ENCODE measurements at places on chromosomes 3 and 15. TPM values are rescaled to one million over a fixed set of nuclear protein-coding genes. Genes with fewer than 3 reads are reported as not detected.

GRCh38 chr3:42667523-42668412 lies 14.3 kb downstream of the ZBTB47 start:
- H3K4me3 ChIP-seq, result no peak overlapping the region
- DNase-seq, result no peak
- no peaks in the 10 kb centered on the region for H3K4me1 ChIP-seq
- no peaks in the 10 kb centered on the region for H3K27me3 ChIP-seq

- DNase-seq, result no peak
- H3K36me3 ChIP-seq, result no peaks in the 10 kb centered on the region
- H3K27me3 ChIP-seq, result no peaks in the 10 kb centered on the region
- H3K4me1 ChIP-seq, result no peaks in the 10 kb centered on the region
- no peak overlapping the region for H3K4me3 ChIP-seq
These were observed 258.5 kb downstream of the PDCD6IP start for GRCh38 chr3:34056951-34057390.

Gene CAND2
- 2.1 TPM for total RNA-seq

Gene DNASE1L3
- 1.9 TPM for total RNA-seq

Gene TOP2B
- 198 TPM for total RNA-seq
